Activated T-cell treated with anti-CD3 and anti-CD28 coated beads, Interleukin-2, amount 50 U/mL, for 72 hours (primary cell): ENCODE measurements at places on chromosomes 1 and 21. TPM values are rescaled to one million over a fixed set of nuclear protein-coding genes. Genes with fewer than 3 reads are reported as not detected.

Gene FAM163A
- not detected for total RNA-seq

Gene SELP
- 1.6 TPM for total RNA-seq

Gene GUCA2A
- not detected for total RNA-seq

Gene TIE1
- 0.65 TPM for total RNA-seq

Gene USH2A
- total RNA-seq: not detected
